ENCODE measurements at places on chromosomes 1 and 21. TPM values are rescaled to one million over a fixed set of nuclear protein-coding genes. Genes with fewer than 3 reads are reported as not detected.

IGSF5 gene
- not detected for polyA plus RNA-seq

GRCh38 chr1:42040159-42040558, 113.1 kb upstream of the GUCA2B start:
- no peaks in the 10 kb centered on the region for H3K36me3 ChIP-seq
- H3K4me3 ChIP-seq = no peak overlapping the region
- H3K27me3 ChIP-seq = no peaks in the 10 kb centered on the region
- H3K4me1 ChIP-seq = peaks cover 4% of the 10 kb centered on the region

DNA sequence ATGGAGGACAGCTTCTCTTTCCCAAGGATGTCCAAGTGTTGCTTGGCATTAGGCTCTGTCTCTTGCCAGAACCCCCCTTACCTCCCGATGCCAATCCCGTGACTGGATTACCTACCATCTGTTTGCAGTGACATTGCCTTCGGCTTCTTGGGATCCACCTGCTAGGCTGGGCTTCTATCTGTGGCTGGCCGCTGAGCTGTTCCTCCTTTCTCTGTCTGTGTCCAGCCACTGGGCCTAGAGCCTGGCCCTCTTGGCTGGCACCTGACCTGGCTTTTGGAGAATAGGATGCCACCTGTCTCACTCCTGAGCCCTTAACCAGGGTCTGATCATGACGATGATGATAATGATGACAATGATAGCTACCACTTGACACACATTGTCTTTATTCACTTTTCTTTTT, 41.6 kb upstream of the STUM start:
- H3K4me1 ChIP-seq = no peaks in the 10 kb centered on the region
- no peak overlapping the region for H3K4me3 ChIP-seq
- no peaks in the 10 kb centered on the region for H3K36me3 ChIP-seq

PIP5K1A gene
- 13.0 TPM for polyA plus RNA-seq

- H3K27ac ChIP-seq = no peak overlapping the region
- no peak overlapping the region for H3K4me3 ChIP-seq
Measured at GRCh38 chr1:86137436-86137835, 19.1 kb downstream of the COL24A1 start.

NBPF3 gene
- polyA plus RNA-seq = 8.3 TPM

DNA sequence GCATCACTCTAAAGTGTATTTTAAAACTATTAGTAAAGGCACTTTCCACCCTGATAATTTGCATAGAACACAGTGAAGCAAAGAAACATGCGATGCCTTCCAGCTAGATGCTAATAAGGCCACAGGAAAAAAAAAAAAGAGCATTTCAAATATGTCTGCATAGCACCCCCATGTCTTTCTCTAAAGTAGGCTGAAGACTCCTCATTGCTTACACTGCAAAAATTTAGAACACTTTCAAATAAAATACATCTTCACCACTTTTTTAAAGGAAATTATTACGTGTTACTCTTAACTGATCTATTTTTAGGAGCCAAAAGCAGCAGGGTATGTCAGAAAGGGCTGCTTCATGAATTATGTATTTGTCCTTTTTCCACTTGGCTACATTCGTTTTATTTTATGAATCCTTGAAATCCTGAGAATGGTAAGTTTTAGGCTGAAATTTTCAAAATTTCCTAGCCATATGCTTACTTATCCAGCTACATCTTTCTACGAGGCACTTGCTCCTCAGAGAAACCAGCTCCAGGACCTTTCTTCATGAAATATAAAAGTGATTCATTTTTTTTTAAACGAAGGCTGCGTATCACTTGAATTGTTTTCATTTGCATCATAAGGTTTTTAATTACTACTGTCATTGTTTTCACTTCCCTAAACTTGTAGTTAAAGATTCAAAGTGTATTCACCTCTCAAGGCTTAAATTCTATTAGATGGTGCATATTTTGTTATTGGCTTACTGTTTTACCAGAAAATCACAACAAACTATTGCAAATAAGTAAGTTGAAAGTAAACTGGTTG, 513.0 kb downstream of the PTPRC start:
- no peaks in the 10 kb centered on the region for H3K4me1 ChIP-seq
- no peak for DNase-seq
- no peaks in the 10 kb centered on the region for H3K27me3 ChIP-seq
- no peak overlapping the region for H3K4me3 ChIP-seq
- no peak overlapping the region for H3K27ac ChIP-seq

S100A10 gene
- polyA plus RNA-seq = 1,167 TPM

GRCh38 chr1:241536304-241536703, 4.1 kb downstream of the KMO start:
- no peak overlapping the region for H3K27ac ChIP-seq
- H3K4me1 ChIP-seq = peaks cover 4% of the 10 kb centered on the region
- no peak overlapping the region for H3K4me3 ChIP-seq
- no peaks in the 10 kb centered on the region for H3K27me3 ChIP-seq

DNA sequence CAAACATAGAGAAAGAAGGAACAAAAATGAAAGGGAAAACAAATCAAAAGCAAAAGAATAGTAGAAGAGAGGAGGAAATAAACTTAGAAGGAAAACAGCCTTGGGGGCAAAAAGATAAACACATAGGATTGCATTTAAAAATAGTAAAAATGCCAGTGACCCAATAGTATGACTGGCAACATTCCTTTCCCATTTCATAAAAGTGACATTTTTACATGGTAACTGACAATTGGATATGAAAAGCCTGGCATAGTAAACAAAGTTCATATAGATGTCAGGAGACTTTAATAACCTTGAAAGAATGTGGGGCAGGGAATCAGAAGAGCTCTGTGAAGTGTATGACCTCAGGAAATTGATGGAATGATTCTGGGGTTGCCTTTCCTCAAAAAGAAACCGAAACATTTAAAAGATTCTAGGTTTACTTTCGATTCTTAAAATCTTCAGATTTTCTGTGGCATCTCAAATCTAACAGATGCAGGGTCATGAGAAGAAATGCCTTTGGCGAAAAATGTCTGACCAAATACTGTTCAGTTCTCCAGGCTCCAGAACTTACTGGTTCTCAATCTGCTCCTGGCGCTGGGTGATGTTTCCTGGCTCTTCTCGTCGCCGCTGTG, 33.7 kb downstream of the SPTA1 start:
- no peaks in the 10 kb centered on the region for H3K27me3 ChIP-seq
- no peak overlapping the region for H3K27ac ChIP-seq
- no peak overlapping the region for H3K4me3 ChIP-seq
- DNase-seq = no peak
- no peaks in the 10 kb centered on the region for H3K4me1 ChIP-seq

GRCh38 chr1:101022294-101022693, 3.3 kb downstream of the DPH5 start:
- H3K36me3 ChIP-seq = no peaks in the 10 kb centered on the region
- no peak for DNase-seq
- H3K27ac ChIP-seq = no peak overlapping the region
- H3K4me3 ChIP-seq = no peak overlapping the region

DNA sequence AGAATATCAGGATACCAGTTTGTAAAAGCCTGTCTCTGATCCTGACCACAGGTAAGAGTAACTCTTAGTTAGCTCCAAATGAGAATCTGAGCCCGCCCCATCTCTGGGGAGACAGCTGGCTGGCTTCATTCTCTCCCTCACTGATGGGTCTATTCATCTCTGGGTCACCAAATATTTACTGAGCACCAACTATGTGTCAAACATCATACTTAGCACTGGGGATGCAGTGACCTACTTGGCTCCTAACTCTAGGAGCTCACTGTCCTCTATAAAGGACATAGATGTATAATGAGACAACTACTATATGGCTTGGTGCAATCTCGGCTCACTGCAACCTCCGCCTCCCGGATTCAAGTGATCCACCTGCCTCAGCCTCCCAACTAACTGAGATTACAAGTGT, 29.8 kb upstream of the BCL10 start:
- H3K4me1 ChIP-seq = no peaks in the 10 kb centered on the region
- no peak overlapping the region for H3K27ac ChIP-seq
- no peaks in the 10 kb centered on the region for H3K27me3 ChIP-seq
- no peaks in the 10 kb centered on the region for H3K36me3 ChIP-seq

DNA sequence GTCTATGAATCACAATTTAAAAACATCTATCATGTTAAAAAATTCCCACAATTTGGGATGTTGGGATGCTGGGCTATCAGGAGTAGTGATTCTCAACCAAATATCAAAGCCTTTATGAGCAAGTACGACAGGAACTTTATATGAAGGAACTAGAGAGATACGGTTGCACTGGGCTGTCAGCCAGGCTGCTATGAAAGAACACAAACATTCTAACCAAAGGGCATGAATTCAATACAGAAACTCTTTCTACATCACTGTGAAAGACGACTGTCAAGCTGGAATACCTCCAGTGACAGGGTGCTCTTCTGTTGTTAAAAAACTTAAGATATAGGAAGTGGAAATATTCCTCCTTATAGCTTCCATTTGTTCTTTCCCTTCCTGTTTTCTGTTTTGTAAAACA, 9.8 kb downstream of the CACNA1E start:
- H3K27me3 ChIP-seq = no peaks in the 10 kb centered on the region
- H3K4me1 ChIP-seq = no peaks in the 10 kb centered on the region
- no peak overlapping the region for H3K27ac ChIP-seq
- no peak for DNase-seq
- no peaks in the 10 kb centered on the region for H3K36me3 ChIP-seq
- H3K4me3 ChIP-seq = no peak overlapping the region

DNA sequence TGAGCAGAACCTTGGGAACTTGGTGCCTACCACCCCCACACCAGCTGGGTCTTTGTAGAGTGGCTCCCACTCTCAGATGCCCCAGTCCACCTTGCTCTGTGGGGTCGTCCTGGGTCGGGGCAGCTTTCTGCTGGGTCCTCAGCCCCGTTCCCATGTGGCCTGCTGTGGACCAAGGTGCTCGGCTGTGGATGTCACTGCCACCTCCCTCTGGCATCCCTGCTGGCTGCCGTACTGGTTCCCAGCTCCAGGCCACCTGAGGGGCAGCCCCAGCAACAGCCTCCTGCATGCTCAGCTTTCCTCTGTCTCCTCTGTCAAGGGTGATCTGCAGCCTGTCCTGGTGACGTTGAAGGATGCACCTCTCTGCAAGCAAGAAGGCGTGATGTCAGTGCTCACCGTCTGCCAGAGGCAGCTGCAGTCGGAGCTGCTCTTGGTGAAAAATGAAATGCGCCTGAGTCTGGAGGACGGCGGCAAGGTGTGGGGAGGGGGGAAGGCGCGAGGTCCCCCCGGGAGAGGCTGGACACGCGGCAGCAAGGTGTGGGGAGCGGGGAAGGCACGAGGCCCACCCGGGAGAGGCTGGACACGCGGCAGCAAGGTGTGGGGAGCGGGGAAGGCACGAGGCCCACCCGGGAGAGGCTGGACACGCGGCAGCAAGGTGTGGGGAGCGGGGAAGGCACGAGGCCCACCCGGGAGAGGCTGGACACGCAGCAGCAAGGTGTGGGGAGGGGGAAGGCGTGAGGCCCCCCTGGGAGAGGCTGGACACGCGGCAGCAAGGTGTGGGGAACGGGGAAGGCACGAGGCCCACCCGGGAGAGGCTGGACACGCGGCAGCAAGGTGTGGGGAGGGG, 45.9 kb upstream of the DIP2A start:
- no peak for DNase-seq
- H3K27ac ChIP-seq = no peak overlapping the region
- no peaks in the 10 kb centered on the region for H3K4me1 ChIP-seq
- peaks cover 7% of the 10 kb centered on the region for H3K36me3 ChIP-seq

ADAMTSL4 gene
- polyA plus RNA-seq = not detected

- no peak overlapping the region for H3K27ac ChIP-seq
- no peaks in the 10 kb centered on the region for H3K27me3 ChIP-seq
- no peak overlapping the region for H3K4me3 ChIP-seq
- DNase-seq = no peak
- peaks cover 22% of the 10 kb centered on the region for H3K4me1 ChIP-seq
Measured at GRCh38 chr1:203295796-203296195, 9.5 kb upstream of the BTG2 start.

DNA sequence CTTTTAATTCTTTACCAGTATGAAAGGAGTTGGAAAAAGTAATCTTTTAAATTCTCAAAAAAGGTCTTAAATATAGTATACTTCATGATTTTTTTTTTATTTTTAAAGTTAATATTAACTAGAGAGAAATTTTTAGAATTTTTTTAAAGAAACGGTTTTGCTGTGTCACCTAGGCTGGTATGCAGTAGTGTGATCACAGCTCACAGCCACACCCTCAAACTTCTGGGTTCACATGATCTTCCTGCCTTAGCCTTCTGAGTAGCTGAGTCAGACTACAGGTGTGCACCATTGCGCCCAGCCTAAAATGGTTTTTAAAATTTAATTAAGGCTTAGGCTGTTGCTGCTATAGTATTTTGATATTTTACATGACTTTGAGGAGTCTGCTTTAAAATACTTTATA, 52.4 kb downstream of the TLCD4 start:
- H3K36me3 ChIP-seq = no peaks in the 10 kb centered on the region
- H3K4me3 ChIP-seq = no peak overlapping the region
- H3K4me1 ChIP-seq = no peaks in the 10 kb centered on the region
- H3K27ac ChIP-seq = no peak overlapping the region
- no peak for DNase-seq
- H3K27me3 ChIP-seq = no peaks in the 10 kb centered on the region

PLEKHA6 gene
- polyA plus RNA-seq = not detected

DNA sequence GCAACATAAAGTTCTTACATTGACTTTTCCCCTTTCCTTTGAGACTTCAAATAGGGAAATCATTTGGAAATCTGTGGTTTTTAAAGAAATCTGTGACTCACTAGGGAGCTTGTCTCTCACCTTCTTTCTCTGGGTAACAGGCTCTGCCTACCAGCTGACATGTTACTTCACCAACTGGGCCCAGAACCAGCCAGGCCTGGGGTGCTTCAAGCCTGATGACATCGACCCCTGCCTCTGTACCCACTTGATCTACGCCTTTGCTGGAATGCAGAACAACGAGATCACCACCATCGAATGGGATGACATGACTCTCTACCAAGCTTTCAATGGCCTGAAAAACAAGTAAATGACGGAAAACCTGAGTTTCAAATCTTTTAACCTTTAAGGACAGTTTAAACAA, 9.2 kb upstream of the CHIA start:
- H3K4me3 ChIP-seq = no peak overlapping the region
- H3K27ac ChIP-seq = no peak overlapping the region
- H3K27me3 ChIP-seq = no peaks in the 10 kb centered on the region
- no peaks in the 10 kb centered on the region for H3K4me1 ChIP-seq

- no peaks in the 10 kb centered on the region for H3K4me1 ChIP-seq
- no peak overlapping the region for H3K4me3 ChIP-seq
- no peaks in the 10 kb centered on the region for H3K27me3 ChIP-seq
- no peaks in the 10 kb centered on the region for H3K36me3 ChIP-seq
- no peak overlapping the region for H3K27ac ChIP-seq
Measured at GRCh38 chr1:151273924-151274466, 8.1 kb upstream of the ZNF687 start.

GRCh38 chr1:159214149-159214760, 9.6 kb downstream of the ACKR1 start:
- H3K36me3 ChIP-seq = no peaks in the 10 kb centered on the region
- DNase-seq = no peak
- H3K4me1 ChIP-seq = no peaks in the 10 kb centered on the region
- no peaks in the 10 kb centered on the region for H3K27me3 ChIP-seq
- H3K27ac ChIP-seq = no peak overlapping the region
- no peak overlapping the region for H3K4me3 ChIP-seq

GRCh38 chr1:36300526-36300925, 5.6 kb upstream of the SH3D21 start:
- H3K27ac ChIP-seq = no peak overlapping the region
- no peaks in the 10 kb centered on the region for H3K27me3 ChIP-seq

UBL4B gene
- not detected for polyA plus RNA-seq

GRCh38 chr1:3271866-3272265, 182.6 kb upstream of the ARHGEF16 start:
- H3K4me1 ChIP-seq = no peaks in the 10 kb centered on the region
- no peaks in the 10 kb centered on the region for H3K36me3 ChIP-seq
- H3K4me3 ChIP-seq = no peak overlapping the region

All from CD8-positive, alpha-beta memory T cell (primary cell).